ENCODE measurements at places on chromosomes 7 and 10.

- peak; percentile 32 for DNase-seq
Measured at GRCh38 chr7:139602143-139602722, 78.7 kb downstream of the CLEC2L start.

GRCh38 chr10:20634839-20635238, 262.3 kb downstream of the NEBL start:
- no peak for DNase-seq

DNA sequence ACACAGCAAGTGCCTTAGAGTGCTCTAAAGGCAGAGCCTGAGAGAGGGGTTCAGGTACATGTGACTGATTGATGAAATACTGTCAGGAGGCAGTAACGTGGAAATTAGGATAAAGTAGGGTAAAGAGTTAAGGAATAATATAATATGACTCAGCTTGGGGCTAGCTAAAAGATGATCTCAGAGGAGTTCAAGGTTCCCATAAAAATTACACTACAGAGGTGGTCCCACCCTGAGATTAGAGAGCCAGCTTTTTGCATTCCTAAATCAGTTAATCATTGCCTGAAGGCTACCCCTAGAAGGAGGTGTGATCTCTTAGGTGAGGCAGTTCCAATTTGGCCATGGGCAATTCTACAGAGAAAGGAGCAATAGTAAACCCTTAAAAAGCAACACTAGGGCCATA, 5.8 kb downstream of the LIPJ start:
- DNase-seq, result no peak

- no peak for DNase-seq
Measured at GRCh38 chr7:43148161-43148731, 35.8 kb downstream of the HECW1 start.

GRCh38 chr7:79786187-79786586, 332.7 kb upstream of the MAGI2 start:
- DNase-seq, result peak; percentile 28

GRCh38 chr7:137003086-137003485, 134.6 kb downstream of the CHRM2 start:
- DNase-seq, result no peak

- DNase-seq, result no peak
Measured at GRCh38 chr7:44449584-44449928, 40.9 kb downstream of the NUDCD3 start.

- DNase-seq, result no peak
Measured at GRCh38 chr7:8389593-8390261, 43.7 kb upstream of the NXPH1 start.

DNA sequence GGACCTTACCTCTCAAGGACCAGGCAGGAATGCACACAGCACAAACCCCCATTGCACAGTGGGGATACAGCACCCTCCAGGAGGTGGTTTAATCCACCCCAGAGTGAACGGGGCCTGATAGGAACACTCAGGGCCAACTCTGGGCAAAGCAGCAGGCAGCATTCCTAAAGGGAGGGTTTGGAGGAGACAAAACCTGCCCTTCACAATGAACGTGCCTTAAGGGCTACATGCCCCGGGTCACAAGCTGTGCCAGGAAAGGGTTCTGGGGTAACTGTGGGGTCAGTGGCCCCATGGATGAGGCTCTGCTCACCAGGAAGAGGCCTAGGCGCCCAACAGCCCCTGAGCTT, 1.1 kb downstream of the GPRIN2 start:
- DNase-seq, result no peak

DNA sequence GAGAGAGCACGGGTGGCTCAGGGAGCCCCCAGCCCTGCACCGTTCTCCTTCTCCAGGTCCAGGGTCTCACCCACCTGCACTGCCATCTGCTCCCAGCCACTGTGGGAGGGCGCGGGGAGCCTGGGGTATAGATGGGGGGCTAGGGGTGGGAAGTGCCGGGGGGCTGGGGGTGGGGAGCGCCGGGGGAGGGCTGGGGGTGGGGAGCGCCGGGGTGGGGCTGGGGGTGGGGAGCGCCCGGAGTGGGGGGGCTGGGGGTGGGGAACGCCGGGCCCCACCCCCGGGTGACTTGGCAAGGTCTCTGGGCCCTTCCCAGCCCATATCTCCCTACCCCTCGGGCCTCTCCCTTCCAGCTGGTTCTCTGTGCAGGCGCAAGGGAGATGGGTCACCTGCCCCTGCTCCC, at the start of gene GRIFIN:
Gene GRIFIN (minus strand): TSS at position 101 of the 400 bp plus-strand sequence. CDS start 15 bp downstream, at position 86.
- no peak for DNase-seq

- no peak for DNase-seq
Measured at GRCh38 chr7:134742688-134743350, 36.6 kb upstream of the CALD1 start.

GRCh38 chr7:151999424-152000090, 25.9 kb upstream of the GALNT11 start:
- DNase-seq, result no peak

GRCh38 chr10:14724931-14725330, 49.8 kb downstream of the FAM107B start:
- DNase-seq, result no peak

GRCh38 chr10:50538555-50539398, 85.0 kb downstream of the SGMS1 start:
- no peak for DNase-seq

DNA sequence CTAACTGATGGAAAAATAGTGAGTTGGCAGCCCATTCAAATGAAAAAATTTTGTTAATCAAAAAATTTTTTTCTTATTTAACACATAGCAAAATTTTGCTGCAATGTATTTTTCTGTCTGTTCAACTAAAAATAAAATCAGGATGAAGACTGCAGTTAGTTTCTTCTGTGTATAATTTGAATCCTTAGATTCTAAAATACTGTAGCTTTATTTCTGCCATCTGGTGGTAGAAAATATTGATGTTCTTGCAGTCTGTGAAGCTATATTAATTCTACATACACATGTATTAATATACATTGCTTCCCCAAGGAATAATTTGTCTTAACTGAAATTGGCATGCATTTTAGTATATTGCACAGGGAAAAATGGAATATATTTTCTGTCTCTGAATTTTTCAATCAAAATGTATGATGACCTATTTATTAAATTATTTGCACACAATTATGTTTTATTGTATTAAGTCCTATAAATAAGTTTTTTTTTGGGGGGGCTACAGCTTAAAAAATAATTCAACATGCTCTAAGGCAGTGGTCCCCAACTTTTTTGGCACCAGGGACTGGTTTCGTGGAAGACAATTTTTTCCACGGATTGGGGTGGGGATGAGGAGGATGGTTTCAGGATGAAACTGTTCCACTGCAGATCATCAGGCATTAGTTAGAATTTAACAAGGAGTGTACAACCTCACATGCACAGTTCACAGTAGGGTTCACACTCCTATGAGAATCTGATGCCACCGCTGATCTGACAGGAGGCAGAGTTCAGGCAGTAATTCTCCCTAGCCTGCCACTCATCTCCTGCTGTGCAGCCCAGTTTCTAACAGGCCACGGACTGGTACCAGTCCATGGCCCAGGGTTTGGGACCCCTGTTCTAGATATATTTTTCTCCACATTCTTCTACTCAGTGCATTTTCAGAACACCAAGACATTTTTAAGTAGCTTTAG, 119.4 kb downstream of the GNAT3 start:
- no peak for DNase-seq

GRCh38 chr7:2924866-2925840, 81.0 kb upstream of the GNA12 start:
- no peak for DNase-seq

GRCh38 chr7:24587853-24588252, 14.6 kb downstream of the PALS2 start:
- DNase-seq, result peak; percentile 34

- DNase-seq, result no peak
Measured at GRCh38 chr10:18508587-18508986, 142.8 kb downstream of the NSUN6 start.

DNA sequence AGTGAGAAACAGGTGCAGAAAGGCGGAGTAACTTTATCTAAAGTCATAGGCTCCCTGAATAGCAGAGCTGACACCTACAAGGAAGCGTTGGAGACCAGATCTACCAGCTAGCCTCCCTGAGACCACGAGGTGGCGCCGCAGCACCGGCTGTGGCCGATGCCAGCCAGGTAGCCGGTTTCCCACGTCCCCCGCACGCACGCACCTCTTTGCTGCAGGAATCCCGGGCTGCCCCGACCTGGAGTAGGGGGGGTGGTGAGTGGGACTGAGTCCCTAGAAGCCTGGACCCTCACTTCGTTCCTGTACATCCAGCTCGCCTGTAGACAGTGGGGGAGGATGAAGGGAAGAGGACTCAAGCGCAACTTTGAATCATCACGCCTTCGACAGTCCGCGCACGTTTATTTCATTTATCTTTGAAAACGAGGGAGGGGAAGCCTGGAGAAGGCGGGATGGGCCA, 3.7 kb downstream of the ELOVL3 start:
- peak; percentile 89 for DNase-seq

DNA sequence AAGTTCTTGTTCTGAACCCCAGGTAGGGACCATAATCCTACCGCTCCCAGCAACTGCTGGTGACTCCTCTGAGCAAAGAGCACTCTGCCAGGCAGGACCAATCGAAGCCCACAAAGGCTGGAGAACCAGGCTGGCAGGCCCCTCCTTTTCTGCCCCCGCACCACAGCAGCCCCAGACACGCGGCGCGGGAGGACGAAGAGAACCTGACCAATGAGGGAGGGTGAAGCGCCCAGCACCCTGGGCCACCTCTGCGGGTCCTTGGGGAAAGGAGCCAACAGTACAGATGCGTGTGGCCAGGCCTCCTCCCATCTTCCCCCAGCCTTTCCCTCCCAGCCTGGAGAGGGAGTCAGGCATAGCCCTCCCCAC, 25.9 kb downstream of the CTBP2 start:
- no peak for DNase-seq

DNA sequence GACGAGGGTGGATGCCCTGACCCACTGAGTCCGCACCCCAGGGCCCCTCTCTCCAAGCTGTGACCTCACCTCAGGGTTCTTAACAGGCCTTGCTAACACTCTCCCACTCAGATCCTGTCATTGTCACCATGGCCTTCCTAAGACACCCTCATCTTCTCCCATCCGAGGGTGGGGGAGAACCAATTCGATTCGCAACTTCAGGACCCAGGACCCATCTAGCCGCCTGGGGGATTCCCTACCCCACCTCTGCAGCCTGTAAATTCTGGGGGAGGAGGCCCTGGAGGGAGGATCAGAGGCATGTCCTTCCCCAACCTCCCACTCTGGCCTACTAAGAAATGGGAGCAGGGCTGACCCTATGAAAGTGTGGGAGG, 17.4 kb downstream of the TRIM8 start:
- DNase-seq, result no peak

GRCh38 chr7:92953657-92954056, 117.3 kb upstream of the CDK6 start:
- DNase-seq, result no peak

- DNase-seq, result no peak
Measured at GRCh38 chr7:149856583-149856982, 17.2 kb upstream of the ATP6V0E2 start.

- no peak for DNase-seq
Measured at GRCh38 chr7:157442993-157443831, 106.4 kb downstream of the DNAJB6 start.

- no peak for DNase-seq
Measured at GRCh38 chr10:91974960-91975359, 51.4 kb downstream of the BTAF1 start.

DNA sequence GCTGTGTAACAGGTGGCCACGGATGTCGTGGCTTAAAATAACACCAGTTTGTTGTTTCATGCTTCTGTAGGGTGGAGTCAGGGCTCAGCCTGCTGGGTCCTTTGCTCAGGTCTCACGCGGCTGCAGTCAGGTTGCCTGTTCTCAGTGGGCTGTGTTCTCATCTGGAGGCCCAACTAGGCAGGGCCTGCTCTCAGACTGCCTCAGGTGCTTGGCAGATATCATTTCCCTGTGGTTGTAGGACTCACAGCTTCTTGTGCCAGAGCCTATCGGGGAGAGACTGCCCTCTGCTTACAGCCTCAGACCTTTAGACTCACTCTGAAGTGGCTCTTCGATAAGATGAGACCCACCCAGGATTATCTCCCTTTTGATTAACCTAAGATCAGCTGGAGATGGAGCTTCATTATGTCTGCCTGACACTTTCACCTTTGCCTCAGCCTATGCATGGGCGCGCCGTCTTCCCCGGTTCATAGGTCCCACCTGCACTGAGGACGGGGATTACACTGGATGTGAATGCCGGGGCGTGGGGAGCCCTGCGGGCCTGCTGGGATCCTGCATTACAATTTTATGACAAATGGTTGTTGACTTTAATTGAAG, 55.3 kb downstream of the INPP5A start:
- no peak for DNase-seq

DNA sequence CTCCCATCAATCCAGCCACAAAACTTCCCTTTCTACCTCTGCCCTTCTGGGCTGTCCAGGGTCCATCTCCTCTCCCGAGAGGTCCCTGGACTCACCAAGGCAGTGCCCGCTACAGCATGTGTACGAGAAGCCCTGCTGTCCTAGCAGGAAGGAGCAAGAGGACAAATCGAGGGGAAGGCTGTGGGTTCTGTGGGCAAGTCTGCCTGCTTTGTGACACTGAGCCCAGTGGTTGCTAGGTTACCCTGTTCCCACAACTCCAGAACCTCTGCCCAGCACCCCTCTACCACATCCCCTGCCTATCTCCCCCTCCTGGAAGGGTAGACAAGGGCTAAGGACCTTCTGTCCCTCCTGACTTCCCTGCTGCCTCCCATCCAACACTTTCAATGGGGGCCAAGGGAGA, at the start of gene TBATA:
Gene TBATA (minus strand): TSS at position 188 of the 400 bp plus-strand sequence. CDS start 1,998 bp downstream, outside the sequence.
- DNase-seq, result no peak

DNA sequence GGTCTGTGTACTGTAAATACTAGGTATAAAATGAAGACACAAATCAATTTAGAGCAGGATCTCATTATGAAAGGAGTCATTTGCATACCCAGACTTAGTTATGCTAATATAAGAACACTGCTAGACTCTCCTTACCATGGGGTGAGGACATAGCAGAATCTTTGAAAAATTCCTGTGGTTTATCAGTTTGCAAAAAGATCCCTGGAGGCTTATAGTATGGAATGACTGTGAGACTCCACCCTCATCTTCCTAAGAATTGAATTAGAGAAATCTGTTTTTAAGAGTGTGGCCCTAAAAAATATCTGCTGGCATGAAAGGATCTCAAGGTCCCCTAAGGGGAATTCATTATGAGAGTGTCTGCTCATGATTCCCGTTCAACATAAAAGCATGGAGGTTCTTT, 63.2 kb downstream of the WNT2 start:
- no peak for DNase-seq

GRCh38 chr7:151275813-151276577, 27.5 kb upstream of the SMARCD3 start:
- DNase-seq, result no peak

GRCh38 chr10:112655722-112656121, 208.7 kb downstream of the VTI1A start:
- no peak for DNase-seq

Data from retina (tissue), 1 donor.